ENCODE measurements at places on chromosomes 6 and 20.
A peak's percentile ranks its signal among the peaks of the same experiment; 100 is the strongest.

GRCh38 chr20:54004445-54004844, 65.9 kb downstream of the BCAS1 start:
- no peak for DNase-seq

DNA sequence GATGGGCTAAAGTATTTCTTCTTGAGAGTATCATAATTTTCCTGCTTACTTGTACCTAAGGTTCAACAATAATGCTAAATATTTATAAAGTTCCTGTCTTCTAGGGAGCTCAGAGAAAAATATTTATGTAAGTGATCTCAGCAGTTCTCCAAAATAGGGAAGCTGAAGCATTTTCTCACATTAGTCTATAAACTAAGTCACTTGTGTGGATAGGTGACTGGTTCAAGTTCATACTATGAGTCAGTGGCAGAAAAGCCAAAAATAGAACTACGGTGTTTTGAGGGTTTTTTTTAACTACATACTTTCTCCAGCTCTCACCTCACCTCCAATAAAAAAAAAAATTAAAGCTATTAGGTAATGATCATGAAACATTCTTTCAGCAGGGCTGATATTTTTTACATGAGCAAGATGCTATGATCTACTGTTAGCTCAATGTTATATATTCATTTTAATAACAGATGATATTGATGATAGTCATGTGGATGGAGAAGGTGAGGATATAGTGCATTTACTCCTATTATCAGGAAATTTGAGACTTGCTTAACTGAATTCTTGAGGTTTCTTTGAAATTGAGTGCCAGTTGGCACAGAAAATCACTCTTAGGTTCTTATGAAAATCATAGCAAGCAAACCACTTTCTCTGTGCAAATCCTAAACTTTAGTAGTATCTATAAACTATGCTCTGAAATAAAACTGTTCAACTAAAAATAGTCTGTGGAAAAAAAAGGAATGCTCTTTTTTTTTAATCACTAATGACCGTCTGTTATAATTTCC, 4.1 kb upstream of the MOXD1 start:
- no peak for DNase-seq

GRCh38 chr6:5156627-5157026, 71.5 kb downstream of the PPP1R3G start:
- no peak for DNase-seq

DNA sequence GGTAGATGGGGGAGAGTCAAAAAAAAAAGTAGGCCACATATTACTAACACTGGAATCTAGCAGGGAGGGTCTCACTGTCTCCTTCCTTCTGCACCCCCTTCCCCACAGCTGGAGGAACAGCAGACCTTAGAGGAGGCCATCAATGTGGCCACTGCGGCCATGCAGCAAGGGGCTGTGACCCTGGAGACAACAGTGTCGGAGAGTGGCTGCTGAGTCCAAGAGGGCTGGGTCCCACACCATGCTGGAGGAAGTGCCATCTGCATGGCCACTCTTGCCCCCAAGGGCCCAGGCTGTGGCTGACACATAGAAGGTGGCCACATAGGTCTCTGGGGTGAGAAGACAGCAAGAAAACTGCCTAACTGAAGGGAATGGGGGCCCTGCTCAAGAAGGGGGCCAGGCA, 2.6 kb upstream of the DEF6 start:
- DNase-seq, result no peak

GRCh38 chr20:34190679-34191090, 50.5 kb upstream of the ASIP start:
- peak; percentile 41 for DNase-seq

- DNase-seq, result no peak
Observed at GRCh38 chr6:10099529-10100140, 315.2 kb downstream of the TFAP2A start.

DNA sequence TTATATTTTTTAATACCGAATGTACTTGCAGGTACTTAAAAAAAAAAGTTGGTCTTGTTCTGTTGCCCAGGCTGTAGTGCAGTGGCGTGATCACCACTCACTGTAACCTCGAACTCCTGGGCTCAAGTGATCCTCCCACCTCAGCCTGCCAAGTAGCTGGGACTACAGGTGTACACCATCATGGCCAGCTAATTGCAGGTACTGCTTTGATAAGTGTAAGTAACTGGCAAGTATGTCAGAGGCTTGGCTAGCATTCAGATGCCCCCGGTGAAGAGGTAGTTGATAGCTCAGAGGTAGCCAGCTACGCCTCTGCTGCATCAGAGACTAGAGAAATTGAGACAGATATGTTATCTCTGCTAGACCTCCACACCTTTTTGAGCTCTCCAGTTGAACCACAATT, 40.5 kb downstream of the BTBD9 start:
- no peak for DNase-seq

GRCh38 chr6:112149236-112149635, 61.8 kb downstream of the FAM229B start:
- no peak for DNase-seq

DNA sequence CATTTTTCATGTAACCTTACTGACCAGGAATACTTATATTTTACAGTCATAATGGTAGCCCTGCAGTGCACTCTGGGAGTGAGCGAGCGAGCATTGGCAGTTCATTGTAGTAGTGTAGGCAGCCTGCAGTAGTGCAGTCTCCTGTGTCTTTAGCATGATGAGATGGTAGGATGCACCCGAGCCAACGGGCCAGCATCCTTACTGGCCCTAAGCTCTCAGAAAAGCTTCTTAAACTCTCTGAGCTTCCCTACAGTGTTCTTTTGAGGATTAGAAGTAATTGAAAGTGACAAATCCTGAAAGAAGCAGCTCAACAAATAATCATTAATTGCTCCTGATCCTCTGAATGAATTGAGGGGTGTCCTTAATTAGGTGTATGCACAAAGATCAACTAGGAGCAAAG, 20.9 kb downstream of the SLC9A8 start:
- no peak for DNase-seq

DNA sequence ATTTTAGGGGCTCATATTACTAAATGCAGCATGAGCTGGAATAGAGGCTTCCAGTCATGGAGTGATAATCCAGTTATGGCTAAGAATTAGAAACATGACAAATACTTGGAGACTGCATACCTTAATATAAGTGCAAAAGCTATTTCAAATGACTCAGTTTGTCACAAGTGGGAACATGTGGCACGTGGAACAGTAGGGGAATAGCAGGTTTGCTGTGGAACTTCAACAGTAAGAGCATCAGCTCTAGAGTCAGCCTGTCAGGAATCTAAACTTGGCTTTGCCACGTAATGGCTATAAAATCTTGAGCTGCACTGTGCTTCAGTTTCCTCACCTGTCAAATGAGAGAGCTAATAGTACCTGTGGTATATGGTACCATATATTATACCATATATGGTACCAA, 62.1 kb downstream of the HTR1B start:
- no peak for DNase-seq

- DNase-seq, result no peak
Observed at GRCh38 chr6:48550603-48551002, 439.6 kb upstream of the PTCHD4 start.

- peak; percentile 78 for DNase-seq
Observed at GRCh38 chr6:28981833-28982475, 23.2 kb downstream of the ZNF311 start.

- DNase-seq, result no peak
Observed at GRCh38 chr6:42756722-42757121, 10.8 kb upstream of the TBCC start.

Measured in NCI-H774 (cell line).